ENCODE measurements at places on chromosomes 1 and 21.

GRCh38 chr1:24928689-24929397, 1.2 kb downstream of the RUNX3 start:
- DNase-seq = peak; percentile 68

- DNase-seq = no peak
These were observed 10.9 kb upstream of the THEMIS2 start for GRCh38 chr1:27861436-27861835.

- no peak for DNase-seq
These were observed 214.5 kb downstream of the HIVEP3 start for GRCh38 chr1:41704196-41704595.

DNA sequence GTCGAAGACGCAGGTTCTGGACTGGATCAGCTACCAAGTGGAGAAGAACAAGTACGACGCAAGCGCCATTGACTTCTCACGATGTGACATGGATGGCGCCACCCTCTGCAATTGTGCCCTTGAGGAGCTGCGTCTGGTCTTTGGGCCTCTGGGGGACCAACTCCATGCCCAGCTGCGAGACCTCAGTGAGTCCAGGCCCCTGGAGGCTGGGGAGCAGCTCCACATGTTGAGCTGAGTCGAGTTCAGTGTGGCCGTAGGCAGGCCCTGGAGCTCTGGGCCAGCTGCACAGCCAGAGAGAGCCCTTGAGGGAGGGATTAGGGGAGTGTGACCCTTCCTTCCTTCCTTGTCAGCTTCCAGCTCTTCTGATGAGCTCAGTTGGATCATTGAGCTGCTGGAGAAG, 1.6 kb downstream of the ELF3 start:
- DNase-seq = no peak

DNA sequence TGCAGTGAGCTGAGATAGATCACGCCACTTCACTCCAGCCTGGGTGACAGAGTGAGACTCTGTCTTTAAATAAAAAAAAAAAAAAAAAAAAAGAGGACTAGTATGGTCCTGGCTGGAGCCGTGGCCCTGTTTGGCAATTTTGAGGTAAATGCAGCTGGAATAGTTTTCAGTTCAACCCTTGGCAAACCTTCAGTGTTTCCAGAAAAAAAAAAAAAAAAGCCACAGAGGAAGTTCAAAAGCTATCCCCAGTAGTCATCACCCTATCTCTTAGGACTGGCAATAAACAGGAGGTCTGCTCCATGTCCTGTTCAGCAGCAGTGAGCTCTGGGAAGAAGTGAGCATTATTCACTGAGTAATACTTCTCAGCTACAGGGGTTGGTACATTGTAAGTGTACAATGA, 56.8 kb upstream of the ERRFI1 start:
- no peak for DNase-seq

GRCh38 chr1:7827126-7827955, 25.5 kb downstream of the UTS2 start:
- peak; percentile 47 for DNase-seq

GRCh38 chr1:151828921-151829320, 2.7 kb downstream of the RORC start:
- no peak for DNase-seq

DNA sequence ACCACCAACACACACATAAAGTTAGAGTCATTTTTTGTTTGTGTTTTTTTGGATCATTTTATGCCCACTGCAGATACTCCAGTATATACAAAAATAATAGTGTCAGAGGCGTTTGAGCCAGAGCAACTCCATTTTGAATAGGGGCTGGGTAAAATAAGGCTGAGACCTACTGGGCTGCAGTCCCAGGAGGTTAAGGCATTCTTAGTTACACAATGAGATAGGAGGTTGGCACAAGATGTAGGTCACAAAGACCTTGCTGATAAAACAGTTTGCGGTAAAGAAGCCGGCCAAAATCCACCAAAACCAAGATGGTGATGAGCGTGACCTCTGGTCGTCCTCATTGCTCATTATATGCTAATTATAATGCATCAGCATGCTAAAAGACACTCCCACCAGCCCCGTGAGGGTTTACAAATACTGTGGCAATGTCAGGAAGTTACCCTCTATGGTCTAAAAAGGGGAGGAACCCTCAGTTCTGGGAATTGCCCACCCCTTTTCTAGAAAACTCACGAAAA, 40.6 kb downstream of the GJA5 start:
- DNase-seq = no peak

DNA sequence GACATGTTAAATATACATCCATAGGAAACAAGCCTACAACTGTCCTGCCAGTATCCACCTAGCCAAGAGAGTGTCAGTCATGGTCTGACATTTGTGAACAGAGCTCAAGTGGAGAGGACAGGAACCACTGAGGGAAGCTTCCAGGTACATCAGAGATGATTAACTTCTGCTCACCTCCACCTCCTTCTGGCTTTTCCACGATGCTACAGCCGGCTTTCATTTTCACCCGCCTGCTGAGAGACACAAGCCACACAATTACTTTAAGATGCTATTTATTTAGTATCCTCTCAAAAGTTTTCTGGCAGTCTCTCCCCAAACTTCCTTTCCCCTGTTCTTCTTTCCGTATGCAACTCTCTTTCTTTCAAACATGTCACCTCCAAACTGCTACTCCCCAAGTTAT, 2.1 kb downstream of the ETV3 start:
- DNase-seq = peak; percentile 16

DNA sequence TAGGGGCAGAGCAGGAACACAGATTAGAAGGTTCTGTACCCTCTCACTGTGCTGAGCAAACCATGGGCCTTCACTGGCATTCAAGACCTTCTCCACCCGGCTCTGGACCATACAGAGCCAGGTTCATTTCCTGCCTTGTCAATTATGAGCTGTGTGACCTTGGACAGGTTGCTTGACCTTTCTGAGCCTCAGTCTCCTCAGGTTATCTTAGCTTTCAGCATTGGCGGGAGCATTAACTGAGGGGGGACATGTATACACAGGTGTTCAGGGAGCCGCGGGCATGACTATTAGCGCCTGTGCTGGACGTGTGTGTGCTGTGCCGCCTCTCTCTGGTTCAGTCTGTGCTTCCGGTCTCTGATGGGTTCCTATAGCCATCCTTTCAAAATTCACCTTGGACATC, 32.1 kb downstream of the HTR6 start:
- DNase-seq = no peak

DNA sequence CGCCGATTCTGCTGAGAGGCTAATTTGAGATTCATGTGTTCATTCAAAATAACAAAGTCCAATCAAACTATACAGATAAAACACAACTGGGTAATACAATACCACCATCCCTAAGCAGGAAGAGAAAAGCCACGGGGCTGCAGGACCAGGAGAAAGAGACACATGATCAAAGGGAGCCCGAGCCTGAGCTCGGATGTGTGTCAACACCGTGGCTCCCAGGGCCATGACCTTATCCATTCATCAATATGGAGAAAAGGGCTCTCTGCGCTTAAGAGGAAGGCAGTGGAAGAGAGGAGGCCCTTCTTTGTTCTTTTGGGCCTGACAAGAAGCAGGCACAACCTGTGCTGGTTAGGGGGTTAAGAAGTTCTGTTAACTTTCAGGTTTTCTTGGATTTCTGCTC, 56.7 kb downstream of the HUNK start:
- DNase-seq = no peak

GRCh38 chr1:2310332-2311183, 80.8 kb downstream of the MORN1 start:
- DNase-seq = no peak

DNA sequence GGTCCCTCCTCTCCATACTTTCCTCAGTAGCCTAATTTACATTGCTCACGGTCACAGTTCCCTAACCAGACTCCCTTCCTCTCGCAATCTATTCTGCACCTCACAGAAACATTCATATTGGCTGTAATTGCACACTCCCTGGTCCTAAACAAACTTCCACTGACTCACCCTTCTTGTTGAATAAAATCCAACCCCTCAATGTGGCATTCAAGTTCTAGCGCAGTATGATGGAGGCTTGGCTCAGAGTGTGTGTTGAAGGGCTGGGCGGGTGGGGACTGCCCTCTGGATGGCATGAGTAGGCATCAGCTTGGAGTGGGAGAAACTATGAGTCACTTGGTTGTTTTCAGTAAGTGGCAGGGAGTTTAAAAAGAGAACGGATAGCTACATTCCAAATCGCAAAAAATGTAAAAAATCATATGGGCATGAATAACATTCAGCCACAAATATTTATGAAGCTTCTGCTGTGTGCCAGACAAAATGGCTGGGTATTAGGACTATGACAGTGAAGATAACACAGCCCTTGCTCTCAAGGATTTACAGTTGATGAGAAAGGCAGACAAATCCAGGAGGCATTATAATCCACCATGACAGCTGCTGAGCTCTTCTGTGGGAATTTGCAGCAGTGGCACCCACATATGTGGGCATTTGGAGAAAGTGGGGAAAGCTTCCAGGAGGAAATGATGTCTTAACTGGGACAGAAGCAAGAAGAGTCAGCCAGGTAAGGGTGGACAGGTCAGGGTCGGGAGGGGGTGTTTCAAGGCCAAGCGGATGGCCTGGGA, 42.2 kb upstream of the LYST start:
- DNase-seq = no peak

DNA sequence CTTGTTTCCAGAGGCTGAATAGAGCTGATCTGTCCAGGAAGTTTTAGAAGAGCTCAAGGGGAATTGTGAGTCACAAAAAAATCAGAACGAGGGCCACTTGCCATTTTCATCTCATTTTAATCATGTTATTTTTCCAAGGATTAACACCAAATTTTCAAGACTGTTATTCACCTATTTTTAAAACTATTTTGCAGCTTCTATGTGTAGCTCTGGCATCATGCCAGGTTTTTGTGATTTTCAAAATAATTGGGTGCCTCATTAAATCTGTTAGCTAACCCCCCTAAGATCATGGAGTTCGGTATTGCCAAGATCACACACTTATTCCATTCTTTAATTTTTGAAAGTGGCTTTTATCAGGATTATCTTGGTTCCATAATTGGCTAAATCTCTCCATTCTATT, 90.9 kb downstream of the RGS7 start:
- no peak for DNase-seq

GRCh38 chr21:38165466-38166172, 91.2 kb upstream of the KCNJ15 start:
- DNase-seq = no peak

GRCh38 chr1:164662462-164662861, 103.5 kb downstream of the PBX1 start:
- no peak for DNase-seq

GRCh38 chr1:205927247-205927646, 16.0 kb downstream of the SLC26A9 start:
- DNase-seq = no peak

DNA sequence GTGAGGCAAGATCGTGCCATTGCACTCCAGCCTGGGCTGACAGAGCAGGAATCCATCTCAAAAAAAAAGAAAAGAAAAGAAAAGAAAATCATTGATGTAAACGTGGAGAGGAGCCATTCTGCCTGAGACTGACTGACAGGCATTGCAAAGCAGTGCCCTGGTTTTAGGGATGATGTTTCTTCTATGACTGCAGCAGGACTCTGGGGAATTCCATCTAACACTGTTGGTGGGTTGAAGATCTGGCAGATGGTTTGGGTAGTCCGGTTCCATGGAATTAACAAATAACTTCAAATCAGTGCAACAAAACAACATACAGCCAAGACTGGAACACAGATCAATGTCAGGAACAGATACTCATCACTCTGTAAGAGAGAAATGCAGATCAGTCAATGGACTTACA, 17.8 kb upstream of the LAMC2 start:
- DNase-seq = no peak

DNA sequence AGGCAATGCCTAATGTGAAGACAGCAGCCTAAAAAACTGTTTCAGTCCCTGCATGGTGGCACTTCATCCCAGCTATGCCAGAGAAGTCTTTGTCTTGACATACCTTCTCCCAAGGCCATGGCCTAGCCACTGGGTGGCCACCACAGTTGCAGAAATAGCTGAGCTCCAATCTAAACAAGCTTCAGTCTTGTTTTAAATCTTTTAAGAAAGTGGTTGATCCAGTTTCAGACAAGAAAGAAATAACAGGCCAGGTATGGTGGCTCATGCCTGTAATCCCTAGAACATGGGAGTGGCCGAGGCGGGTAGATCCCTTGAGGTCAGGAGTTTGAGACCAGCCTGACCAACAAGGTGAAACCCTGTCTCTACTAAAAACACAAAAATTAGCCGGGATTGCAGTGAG, 600.0 kb upstream of the PLXNA2 start:
- no peak for DNase-seq

GRCh38 chr1:246726255-246726679, 2.1 kb downstream of the SCCPDH start:
- DNase-seq = no peak

GRCh38 chr1:155049651-155050559, 1.2 kb upstream of the ADAM15 start:
- DNase-seq = no peak
